Stimulated activated CD8-positive, alpha-beta memory T cell treated with anti-CD3 and anti-CD28 coated beads, Interleukin-4, amount 100 ng/mL, for 1 hour (primary cell): ENCODE measurements at places on chromosomes 11 and 22.
A peak's percentile ranks its signal among the peaks of the same experiment; 100 is the strongest.

GRCh38 chr11:111836721-111837120 is 34.7 kb downstream of the ALG9 start:
- DNase-seq, result no peak

DNA sequence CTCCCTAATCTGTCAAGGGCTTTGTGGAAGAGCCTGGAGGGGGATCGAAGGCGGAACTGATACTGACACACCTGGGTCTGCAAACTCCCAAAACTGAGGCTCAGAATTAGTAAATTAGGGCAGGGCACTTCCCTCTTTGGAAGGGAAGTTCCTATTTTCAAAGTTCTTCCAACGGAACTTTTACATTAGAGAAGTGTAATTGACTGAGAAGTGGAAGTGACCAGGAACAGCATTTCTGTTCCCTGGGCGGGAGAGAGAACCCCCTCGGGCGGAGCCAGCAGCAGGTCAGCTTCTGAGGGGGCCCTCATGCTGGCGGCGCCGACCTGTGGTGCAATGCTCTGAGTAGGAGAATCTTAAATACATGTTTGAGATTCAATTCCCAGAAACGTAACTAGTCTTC is 1.1 kb upstream of the CBL start:
- no peak for DNase-seq

DNA sequence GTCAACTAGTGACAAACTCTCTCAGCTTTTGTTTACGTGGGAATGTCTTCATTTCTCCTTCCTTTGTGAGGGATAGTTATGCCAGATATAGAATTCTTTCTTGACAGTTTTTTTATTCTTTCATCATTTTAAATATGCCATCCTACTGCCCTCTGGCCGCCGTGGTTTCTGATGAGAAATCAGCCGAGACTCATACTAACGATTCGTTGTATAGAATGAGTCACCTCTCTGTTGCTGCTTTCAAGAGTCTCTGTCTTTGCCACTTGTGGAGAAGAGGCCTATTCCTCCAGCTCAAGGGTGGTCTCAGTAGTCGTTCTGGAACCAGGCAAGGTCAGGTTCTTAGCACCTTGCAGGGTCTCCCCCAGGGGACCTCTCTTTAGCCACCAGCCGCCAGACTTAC is 8.0 kb downstream of the MYO7A start:
- no peak for DNase-seq

GRCh38 chr11:37371346-37371970 is 773.4 kb upstream of the RAG2 start:
- DNase-seq, result no peak

DNA sequence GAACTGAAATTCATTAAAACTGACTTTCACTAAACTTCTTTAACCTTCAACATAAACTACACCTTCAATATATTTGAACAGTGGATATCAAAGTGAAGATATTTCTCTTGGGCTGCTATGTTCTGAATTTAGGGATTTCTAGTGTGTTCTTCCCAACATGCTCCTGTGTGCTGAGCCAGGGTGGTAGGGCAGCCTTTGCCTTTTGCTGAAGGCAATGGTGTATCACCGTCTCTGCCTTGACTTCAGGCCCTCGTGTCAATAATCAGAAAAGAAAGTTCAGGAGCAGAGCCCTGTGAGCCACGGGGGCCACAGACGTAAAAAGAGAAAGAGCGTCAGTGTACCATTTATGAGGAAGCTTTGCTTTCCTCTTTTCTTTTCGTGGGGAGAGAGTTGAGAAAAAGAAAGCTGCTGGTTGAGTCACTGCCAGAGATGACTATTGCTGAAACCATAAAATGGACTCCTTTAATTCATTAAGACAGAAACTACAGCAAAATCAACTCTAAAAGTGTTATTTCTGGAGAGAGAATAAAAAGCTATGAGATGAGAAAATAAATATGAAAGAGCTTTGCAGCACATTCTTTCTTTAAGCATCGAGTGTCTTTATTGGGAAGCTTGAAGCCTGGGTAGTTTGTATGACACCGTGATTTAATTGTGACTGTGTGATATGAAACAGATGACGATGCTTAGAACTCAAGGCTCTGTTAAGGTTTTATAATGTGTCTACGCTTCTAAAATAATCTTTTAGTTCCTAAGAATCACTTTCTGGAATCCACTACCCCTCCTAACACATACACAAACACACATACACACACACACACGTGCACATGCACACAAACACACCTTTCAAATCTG is 271.8 kb upstream of the MTNR1B start:
- DNase-seq, result no peak

DNA sequence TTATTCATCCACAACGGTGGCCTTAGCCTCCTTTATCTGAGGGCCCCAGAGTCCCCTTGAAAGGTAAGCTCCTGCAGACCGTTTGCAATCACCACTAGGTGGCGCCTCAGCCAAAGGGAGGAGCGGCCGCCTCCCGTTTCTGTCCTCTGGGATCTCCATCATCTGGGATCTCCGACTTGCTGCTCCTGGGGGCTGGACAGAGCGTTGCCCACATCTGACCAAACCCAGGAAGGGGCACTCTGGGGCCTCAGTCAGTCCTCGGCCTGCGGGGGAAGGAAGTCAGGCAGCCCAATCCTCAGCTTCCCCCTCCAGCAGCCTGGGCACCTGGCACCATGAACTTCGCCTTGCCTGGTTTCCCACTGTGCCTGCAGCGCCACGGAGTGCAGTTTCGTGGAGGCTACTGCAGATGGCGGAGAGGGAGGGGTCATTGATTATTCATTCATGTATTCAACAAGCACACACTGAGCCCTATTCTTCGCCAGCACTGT is 23.5 kb downstream of the TP53I11 start:
- peak; percentile 29 for DNase-seq
